ENCODE measurements at places on chromosomes 6 and 20.

DNA sequence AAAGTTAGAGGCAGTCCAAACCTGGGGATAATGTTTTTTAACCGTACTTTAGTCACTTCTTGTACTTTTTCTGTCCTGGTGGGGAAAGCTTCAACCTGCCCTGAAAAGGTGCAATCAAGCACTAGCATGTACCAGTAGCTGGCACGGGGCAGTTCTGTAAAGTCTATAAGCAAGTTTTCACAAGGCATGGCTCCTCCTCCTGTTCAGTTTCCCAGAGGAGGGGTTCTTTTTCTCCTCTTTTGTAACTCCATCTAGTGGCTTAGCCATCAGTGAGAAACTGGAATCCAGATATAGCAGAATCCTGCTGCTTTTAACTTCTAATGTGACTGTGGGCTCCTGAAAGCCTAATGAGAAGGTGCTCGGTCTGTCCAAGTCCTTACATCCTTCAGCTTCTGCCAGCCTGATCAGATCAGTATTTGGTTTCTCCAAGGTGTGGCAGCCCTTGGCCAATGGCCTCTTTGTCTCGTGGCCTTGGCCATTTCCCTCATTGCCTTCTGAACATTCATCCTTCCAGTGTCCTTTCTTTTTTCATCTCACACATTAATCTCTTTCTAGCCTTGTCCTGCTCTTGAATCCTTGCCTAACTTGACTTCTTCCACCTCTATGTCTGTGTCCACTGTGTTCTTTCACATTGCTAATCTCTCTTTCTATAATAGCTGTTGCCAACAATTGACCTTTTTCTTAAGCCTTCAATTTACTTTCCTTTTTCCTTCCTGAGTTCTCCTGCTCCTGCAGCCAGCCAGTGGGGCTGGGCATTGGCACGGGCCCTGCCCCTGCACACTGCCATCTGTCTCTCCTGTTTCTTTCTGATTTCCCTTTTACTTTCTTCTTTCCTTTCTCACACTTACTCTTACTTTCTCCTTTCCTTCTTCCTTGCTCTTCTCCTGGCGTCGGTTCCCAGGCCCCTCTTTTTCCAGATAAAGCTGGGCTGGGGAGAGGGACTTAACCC is 222.0 kb upstream of the SYNCRIP start:
- peak; percentile 26 for DNase-seq

DNA sequence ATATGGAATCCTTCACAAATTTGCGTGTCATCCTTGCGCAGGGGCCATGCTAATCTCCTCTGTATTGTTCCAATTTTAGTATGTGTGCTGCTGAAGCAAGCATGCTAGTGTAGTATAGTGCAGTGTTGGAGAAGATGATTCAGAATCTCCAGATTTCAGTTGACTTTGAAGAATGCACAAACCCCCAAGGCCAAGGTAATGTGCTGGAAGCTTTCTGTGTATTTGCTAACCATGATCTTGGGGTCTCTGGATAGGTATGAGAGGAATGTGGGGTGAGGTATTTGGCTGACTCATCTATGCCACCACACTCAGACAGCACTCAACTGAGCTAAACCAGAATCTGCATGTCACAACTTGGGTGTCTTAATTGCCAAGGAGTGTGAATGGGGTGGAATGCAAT is 42.6 kb upstream of the DEK start:
- no peak for DNase-seq

DNA sequence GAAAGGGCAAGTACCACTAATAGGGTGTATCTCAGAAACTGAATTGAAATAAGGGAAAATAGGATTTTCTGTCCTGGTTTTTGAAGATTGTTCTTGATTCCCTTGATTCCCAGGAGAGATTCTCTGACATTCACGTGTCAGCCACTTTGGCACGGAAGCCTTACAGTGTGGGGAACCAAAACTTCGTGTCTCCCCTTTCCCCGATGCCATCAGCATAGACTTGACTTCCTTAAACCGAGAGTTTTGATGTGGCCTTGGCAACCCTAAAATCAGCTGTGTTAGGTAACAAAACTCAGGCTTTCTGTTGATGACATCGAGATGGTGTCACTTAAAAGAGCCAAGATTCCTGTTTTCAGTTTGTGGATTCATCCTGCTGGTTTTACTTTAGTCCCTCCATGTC is 7.5 kb downstream of the HMGN4 start:
- DNase-seq: no peak

- DNase-seq: no peak
These were observed 797 bp downstream of the PBX2 start for GRCh38 chr6:32189069-32189741.

DNA sequence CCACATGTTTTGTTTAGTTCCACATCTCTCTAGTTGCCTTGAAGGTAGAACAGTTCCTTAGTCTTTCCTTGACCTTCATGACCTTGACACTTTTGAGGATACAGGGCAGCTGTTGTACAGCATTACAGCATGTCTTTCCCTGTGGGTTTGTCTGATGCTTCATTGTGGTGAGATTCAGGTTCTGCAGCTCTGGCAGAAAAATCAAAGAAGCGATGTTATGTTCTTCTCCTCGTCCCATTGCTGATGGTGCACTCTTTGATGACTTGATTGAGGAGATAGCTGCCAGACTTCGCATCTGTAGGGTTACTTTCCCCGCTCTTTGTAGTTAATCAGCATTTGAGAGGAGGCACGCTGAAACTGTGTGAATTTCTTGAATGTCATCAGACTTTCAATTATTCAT is 12.0 kb downstream of the CEBPB start:
- DNase-seq: no peak

DNA sequence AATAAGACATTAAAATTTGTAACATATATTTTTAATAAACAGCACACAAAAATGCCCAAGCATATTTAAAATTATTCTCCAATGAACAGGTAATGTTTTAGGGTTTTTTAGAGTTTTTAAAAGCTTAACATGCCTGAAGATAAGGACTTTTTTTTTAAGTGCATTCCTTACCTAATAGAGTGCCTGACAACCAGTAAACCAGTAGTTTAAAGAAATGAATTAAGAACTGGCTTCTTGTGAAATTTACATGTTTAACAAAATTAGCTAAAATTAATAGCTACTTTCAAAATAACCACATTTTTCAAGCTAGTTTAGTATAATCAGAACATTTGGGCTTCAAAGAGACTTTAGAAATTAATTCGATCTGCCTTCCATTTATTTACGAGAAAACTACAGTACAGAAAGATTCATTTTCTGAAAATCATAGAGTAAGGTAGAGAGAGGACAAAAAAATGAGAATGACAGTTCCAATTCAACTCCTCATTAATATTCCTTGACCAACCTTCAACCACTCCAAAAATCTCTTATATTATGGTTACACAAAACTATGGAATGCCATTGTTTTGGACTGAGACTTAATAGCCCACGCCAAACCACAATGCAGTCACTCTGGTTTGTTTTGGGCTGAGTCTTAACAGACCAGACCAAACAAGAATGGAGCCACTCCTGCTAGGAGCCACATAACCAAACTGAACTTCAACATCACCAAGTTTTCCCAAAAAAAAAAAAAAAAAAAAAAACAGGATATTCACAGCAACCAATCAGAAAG is 5.7 kb upstream of the PLN start:
- DNase-seq: no peak

GRCh38 chr6:390914-391558 is 516 bp upstream of the IRF4 start:
- no peak for DNase-seq

- peak; percentile 80 for DNase-seq
These were observed 809 bp downstream of the SRPK1 start for GRCh38 chr6:35919827-35920751.

GRCh38 chr6:148578489-148578814 is 168.4 kb upstream of the UST start:
- DNase-seq: no peak

- DNase-seq: peak; percentile 59
These were observed 72.1 kb downstream of the RSPO3 start for GRCh38 chr6:127190552-127190951.

- no peak for DNase-seq
These were observed 818.0 kb downstream of the MAFB start for GRCh38 chr20:39871013-39871412.

GRCh38 chr6:33248643-33248931 is 23.1 kb downstream of the VPS52 start:
- no peak for DNase-seq

DNA sequence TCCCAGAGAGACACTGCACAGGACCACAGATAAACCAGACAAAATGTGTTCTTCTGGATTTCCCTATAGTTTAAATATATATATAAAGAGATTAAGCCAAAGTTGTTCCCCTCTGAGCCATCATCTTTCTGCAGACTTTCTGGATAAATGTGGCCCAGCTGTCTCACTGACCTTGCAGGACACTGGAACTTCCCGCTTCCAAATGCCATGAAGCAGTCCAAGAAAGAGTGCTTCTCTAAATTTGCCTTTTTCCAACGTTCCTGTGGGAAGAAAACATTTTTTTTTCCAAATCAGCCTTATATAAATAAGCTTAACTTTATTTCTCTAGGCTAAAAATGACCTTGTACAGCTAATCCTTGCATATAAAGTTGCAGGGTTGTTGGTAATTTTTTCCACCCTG is 65.7 kb downstream of the CYP39A1 start:
- no peak for DNase-seq

DNA sequence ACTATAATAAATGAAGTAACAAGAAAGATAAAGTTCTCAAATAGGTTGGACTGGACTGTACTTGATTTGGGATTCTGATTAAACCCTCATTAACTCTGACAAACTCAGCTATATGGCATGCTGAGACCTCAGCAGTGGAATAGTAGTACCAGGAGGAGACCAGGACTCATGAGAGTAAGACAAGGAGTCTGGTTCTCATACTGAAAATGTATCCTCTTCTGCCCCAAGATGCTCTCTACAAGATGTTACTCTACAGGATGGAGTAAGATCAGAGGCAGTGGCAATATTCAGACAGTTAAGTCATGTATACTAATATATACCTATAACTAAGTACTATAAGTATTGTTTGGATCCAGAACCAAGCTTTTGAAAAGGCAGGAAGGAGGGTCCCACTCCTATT is 31.9 kb upstream of the SYNCRIP start:
- DNase-seq: peak; percentile 47

- no peak for DNase-seq
These were observed 139.1 kb downstream of the ARID1B start for GRCh38 chr6:156916130-156916801.

GRCh38 chr6:32116674-32117073 is 7.5 kb upstream of the TNXB start:
- DNase-seq: peak; percentile 47

DNA sequence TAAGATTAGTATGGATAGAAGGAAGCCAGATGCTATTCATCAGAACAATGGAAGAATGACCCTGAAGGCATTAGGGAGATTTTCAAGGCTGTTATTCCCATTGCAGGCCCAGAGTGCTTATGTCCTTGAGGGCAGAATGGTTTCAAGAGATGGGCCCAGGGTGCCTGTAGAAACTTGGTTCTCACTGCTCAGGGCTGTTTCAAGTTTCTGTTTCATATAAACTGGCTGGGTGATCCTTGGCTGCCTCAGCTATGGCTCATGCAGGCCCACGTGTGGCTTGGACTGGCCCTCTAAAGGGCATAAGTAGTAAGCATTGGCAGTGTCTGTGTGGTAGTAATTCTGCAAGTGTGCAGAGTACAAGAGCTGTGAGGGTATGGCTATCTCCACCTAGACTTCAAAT is 540.9 kb upstream of the MAN1A1 start:
- DNase-seq: no peak

GRCh38 chr6:158797331-158798310 is 21.5 kb downstream of the EZR start:
- peak; percentile 40 for DNase-seq

DNA sequence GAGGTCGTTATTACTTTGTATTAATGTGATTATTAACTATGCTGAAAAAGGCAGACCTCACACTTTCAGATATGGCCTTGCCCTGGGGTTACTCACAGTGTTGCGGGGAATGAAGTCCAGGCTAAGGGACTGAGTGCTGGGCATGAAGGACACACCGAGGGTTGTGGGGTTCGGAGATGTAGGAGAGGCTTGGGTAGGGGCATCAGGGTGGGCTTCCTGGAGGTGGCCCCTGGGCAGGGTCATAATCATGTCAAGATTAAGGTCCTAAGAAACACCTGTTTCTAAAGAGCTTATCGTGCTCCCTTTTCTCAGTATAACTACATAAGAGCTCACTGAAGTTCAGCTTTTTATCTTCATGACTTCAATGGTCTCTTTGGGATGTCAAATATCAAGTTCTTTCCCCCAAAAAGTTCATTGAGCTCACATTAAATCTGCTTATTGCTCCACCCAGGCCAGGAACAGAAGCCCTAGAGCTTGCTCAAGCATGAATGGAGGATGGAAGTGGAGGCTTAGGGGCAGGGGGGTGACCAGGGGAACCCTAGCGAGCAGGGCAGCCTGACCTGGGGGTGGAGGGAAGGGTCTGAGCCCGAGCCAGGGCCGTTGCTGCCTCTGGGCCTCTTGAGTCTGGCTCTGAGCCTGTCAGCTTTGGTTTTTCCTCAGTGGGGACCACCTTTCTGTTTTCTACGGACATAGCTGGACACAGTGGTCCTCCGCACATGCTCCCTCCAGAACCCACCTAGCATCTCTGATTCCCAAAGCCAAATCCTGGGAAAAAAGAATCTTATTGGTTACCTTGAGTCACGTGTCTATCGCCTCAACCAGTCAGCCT is 37.3 kb upstream of the TGM2 start:
- DNase-seq: no peak

DNA sequence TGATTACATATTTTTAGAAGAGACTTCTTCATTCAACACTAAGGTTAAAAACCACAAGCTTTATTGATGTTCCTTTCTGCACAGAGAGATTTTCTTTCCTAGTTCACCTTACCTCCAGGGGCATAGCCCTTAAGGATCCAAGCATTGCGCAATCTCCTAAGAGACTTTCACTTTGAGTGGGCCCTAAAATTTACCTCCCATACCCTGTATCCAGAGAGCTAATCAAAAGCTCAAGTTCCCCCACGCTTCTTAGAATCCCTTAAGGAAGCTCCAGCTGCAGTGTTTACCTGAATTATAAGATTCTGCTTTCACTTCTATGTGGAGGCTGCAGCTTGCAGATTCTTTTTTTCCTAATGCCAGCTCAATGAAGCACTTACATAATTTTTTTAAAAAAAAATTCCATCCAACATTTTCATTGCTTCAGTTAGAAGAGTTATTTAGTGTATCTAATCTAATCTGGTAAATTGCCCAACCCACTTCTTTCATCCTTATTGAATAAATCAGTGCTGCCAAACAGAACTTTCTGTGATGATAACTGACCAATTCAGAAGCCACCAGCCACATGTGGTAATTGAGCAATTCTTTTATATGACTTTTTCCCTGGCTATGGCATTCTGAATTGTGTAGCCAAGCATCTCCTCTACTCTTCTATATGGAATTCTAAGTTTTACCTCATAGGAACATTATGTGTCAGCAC is 24.6 kb upstream of the SPTLC3 start:
- DNase-seq: no peak

DNA sequence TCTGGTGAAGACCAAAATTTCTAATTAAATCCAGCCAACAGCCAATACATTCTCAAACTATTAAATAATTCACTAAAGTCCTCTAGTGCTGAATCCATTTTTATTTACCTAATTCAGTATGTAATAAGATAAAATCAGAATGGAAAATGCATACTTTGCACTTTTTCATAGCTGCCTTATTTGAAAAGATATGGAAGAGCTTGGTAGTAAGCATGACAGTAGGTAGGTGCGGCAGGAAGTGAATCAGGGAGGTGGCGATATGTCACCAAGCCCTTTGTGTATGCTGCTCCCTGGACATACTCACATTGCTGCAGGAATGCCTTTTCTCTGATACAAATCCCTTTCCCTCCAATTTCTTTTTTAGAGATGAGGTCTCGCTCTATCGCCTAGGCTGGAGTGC is 10.2 kb upstream of the TGM3 start:
- DNase-seq: no peak
